ENCODE measurements at places on chromosomes 3 and 15.

GRCh38 chr3:67349551-67350174 lies 304.7 kb downstream of the SUCLG2 start:
- DNase-seq, result no peak

DNA sequence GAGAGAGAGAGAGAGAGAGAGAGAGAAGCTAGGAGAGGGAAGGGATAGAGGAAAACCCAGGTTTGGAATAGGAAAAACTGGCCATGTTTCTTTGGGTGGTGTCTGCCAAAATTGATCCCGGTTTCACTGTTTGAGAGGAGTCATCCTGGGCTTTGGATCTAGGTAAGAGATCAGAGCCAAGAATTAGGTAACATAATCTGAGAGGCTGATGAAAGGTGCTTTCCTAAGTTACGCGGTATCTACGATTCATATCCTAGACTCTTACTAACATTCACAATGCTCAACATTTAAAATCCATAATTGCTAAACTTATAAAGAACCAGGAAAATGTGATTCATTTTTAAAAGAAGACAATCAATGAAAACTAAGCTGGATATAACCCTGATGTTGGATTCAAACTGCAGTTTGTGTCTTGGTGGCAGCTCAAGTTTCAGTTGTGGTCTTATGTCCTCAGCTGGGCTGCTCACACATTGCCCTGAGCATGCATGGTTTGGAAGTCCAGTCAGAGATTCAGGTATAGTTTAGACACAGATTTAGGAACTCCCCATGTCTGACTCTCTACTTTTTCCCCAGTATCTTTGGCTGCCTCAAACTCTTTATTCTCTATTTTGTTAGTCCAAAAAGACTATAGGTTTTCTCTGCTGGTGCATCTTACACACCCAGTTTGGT lies 42.5 kb upstream of the FMN1 start:
- no peak for DNase-seq

DNA sequence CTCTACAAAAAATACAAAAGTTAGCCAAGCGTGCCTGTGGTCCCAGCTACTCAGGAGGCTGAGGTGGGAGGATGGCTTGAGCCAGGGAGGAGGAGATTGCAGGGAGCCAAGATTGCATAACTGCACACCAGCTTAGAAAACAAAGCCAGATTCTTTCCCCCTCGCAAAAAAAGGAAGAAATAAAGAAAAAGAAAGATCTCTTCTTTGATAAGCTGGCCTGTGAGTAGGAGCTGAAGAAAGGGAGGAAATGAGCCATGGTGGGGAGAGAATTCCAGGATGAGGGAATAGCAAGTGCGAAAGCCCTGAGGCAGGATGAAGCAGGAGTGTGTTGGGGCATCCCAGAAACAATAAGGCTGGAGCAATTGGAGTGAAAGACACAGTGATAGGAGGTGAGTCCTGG lies 24.5 kb upstream of the TOP2B start:
- no peak for DNase-seq

DNA sequence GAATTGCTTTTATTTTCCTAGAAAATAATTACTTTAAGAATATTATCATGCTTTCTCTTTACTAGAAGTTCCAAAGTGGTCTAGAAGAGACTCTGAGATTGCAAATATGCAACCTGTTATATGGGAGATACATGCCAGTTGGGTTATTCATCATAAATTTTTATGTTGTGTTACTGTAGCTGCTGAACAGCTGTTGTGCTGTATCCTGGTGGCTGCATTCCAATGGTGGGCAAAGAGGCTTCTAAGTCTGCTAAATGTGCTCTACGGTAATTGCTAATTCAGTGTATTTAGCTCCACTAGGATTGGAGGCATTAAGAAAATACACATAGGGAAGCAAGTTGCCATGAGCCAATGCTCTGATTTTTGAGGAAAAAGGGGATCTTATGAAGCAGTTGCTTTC lies 409.0 kb downstream of the TUSC7 start:
- DNase-seq, result no peak

- DNase-seq, result no peak
Observed at GRCh38 chr15:42858540-42858939, 62.0 kb downstream of the TTBK2 start.

GRCh38 chr3:114333180-114333922 lies 39.5 kb downstream of the TIGIT start:
- no peak for DNase-seq
